ENCODE measurements at places on chromosomes 1 and 21.

GRCh38 chr1:13781907-13782633 lies 82.1 kb downstream of the PRDM2 start:
- no peak for DNase-seq

GRCh38 chr1:106912131-106912530 lies 144.3 kb upstream of the PRMT6 start:
- no peak for DNase-seq

DNA sequence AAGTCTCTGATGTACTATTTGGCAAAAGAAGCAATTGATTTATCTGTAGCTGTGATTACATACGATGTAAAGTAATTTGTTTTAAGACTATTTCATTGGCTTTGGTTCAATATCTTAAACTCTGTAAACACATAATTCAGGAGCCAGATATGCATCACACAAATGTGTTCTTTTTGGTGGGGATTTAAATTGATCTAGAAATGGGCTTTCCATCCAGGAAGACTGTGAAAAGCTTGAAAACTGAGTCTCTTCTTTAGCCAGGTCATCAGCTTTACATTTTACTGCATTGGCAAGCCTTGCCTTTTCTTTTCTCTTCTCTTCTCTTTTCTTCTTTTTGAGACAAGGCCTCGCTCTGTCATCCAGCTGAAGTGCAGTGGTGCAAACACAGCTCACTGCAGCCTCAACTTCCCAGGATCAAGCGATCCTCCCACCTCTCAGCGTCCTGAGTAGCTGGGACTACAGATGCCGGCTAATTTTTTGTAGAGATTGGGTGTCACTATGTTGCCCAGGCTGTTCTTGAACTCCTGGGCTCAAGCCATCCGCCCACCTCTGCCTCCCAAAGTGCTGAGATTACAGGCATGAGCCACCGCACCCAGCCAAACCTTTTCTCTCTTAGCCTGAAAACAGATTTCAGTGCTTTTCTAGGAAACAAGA lies 1.4 kb downstream of the RCAN3 start:
- peak; percentile 15 for DNase-seq

- DNase-seq = no peak
These were observed 46.2 kb downstream of the DDR2 start for GRCh38 chr1:162678439-162678838.

DNA sequence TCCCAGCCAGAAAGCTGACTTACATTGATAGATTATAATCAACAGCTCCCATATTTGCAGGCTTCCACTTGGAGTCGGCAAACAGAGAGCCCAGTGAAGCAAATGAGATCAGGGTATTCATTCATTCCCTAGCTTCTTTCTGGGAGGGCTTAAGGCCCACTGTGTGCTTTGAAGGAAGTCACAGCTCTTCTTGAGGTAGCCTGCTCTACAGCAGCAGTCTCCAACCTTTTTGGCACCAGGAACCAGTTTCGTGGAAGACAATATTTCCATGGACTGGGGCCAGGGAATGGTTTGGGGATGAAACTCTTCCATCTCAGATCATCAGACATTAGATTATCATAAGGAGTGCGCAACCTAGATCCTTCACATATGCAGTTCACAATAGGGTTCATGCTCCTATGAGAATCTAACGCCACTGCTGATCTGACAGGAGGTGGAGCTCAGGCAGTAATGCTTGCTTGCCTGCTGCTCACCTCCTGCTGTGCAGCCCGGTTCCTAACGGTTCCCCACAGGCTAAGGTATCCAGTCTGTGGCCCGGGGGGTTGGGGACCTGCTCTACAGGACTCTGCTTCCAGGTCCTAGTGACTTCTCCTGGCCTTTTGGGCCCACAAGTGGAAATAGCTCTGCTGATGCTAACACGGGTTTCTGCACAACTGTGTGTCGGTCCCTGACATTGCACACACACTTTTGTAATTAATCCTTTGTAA lies 13.7 kb upstream of the ADAM30 start:
- DNase-seq = peak; percentile 28

- DNase-seq = no peak
These were observed 6.5 kb downstream of the A3GALT2 start for GRCh38 chr1:33314416-33314815.

- no peak for DNase-seq
These were observed 43.8 kb downstream of the STPG1 start for GRCh38 chr1:24369801-24370200.

DNA sequence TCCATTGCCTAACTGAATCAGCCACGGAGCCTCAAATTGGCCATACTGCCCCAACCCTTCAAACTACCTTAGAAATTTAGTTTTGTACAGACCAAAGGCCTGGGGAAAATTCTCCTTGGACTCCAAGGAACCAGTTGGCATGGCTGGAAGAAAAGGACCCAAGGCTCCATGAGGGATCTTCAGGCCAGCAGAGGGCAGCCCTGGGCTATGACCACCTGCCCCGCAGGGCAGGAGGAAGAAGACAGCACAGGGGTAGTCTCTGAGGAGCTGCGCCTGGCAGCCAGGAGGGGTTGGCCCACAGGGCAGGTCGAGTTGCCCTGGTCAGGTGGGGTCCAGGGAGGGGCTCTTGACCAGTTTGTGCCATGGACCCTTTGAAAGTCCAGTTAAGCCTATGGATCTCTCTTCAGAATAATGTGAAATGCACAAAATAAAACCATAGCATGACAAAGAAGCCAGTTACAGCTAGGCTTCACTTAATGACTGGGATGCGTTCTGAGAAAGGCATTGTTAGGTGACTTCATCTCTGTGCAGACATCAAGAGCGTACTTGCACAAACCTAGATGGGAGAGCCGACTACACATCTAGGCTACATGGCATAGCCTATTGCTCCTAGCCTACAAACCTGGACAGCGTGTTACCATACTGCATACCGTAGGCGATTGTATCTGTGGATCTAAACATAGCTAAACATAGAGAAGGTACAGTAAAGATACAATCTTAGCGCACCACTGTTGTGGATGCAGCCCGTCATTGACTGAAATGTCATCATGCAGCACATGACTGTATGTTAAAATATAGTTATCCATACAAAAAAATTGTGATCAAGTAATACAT lies 26.1 kb downstream of the CACNA1S start:
- peak; percentile 79 for DNase-seq

- no peak for DNase-seq
These were observed 634 bp upstream of the SPATA6 start for GRCh38 chr1:48472638-48473037.

All from ELF-1 (cell line).